ENCODE measurements at places on chromosomes 3 and 15. TPM values are rescaled to one million over a fixed set of nuclear protein-coding genes. Genes with fewer than 3 reads are reported as not detected.

LRRC3B gene
- 39.9 TPM for total RNA-seq

TMEM212 gene
- not detected for total RNA-seq

CYP1A1 gene
- 0.23 TPM for total RNA-seq

P2RY12 gene
- 56.5 TPM for total RNA-seq

ESYT3 gene
- total RNA-seq: 4.4 TPM

PLA2G4B gene
- 5.1 TPM for total RNA-seq

EPHB1 gene
- 24.2 TPM for total RNA-seq

GPR160 gene
- 5.3 TPM for total RNA-seq

PLA2G4D gene
- total RNA-seq: under 0.01 TPM

SIDT1 gene
- total RNA-seq: 19.6 TPM

PCOLCE2 gene
- total RNA-seq: 13.6 TPM

USP50 gene
- total RNA-seq: 1.2 TPM

FGF12 gene
- total RNA-seq: 118 TPM

MASP1 gene
- 24.2 TPM for total RNA-seq

ACKR4 gene
- total RNA-seq: not detected

AMIGO3 gene
- 0.92 TPM for total RNA-seq

GOLGA8T gene
- total RNA-seq: 0.69 TPM

CLDN16 gene
- 0.46 TPM for total RNA-seq

CLRN1 gene
- total RNA-seq: not detected

SKOR1 gene
- total RNA-seq: 0.69 TPM

MESP1 gene
- total RNA-seq: 2.5 TPM

CLCN2 gene
- total RNA-seq: 12.2 TPM

ECT2 gene
- 18.5 TPM for total RNA-seq

PTPRG gene
- 104 TPM for total RNA-seq

MOBP gene
- 0.92 TPM for total RNA-seq

NOX5 gene
- 0.23 TPM for total RNA-seq

GHSR gene
- 0.69 TPM for total RNA-seq

ARNT2 gene
- 73.4 TPM for total RNA-seq

EPHB3 gene
- 20.5 TPM for total RNA-seq

ADPRH gene
- total RNA-seq: 2.3 TPM

GPR176 gene
- total RNA-seq: 30.2 TPM

TMEM207 gene
- total RNA-seq: not detected

CEP19 gene
- 11.8 TPM for total RNA-seq

IL17RB gene
- 9.0 TPM for total RNA-seq

GOLGA8G gene
- total RNA-seq: not detected

RSL24D1 gene
- total RNA-seq: 113 TPM

RASA2 gene
- total RNA-seq: 29.8 TPM

CCR4 gene
- not detected for total RNA-seq

POC1A gene
- total RNA-seq: 5.1 TPM

ANKRD63 gene
- 2.3 TPM for total RNA-seq

Measured in diencephalon (tissue), 1 donor.